ENCODE measurements at places on chromosomes 5 and 9.

DNA sequence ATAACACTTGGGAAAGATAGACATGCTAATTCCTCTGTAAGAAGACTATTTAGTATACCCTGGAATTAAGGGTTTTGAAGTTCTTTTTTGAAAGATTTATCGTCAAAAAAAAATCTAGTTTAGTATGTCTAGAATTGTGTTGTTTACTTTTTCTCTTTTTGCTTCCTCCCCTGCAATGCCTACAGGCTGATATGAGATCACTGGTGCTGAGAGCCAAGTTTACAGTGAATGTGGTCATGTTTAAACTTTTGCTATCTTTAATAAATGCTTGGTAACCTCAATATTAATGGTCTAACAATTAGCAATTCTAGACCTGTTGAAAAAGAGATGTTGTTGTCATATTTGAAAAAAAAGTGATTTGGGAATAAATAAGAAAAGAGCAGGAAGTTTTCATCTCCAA lies 86.1 kb downstream of the CWC27 start:
- no peak for DNase-seq

- DNase-seq = peak; percentile 45
Measured at GRCh38 chr9:33506626-33507370, 17.3 kb upstream of the ANKRD18B start.

GRCh38 chr9:77946296-77946695 lies 85.3 kb downstream of the GNAQ start:
- no peak for DNase-seq

DNA sequence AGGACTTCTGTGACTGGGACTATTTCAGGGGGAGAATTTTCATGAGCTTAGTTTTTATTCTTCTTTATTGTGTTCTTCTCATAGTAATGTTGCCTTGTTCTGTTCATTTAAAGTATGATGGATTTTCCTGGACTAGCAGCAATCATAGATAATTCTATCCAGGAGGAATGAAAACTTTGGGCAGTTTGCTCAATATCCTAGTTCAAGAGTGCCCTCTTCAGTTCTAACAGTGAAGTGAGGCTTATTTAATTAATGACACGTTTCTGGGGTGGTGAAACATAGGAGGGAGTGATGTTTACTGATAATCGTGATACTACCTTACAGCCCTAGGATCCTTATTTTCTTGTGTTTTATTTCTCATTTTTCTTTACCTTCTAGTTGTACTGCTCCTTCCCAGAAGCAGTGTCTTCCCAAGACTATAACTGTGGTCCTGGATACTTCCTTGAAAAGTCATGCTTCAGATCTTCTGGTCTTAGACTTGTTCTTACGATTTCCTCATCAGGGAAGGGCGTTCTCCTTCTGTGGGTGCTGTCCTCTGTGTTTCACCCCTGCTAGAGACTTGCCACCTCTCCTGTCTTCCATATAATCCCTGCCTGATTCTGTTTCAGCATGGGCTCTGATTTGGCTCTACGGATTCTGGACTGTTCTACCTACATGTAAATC lies 57.4 kb downstream of the CFAP95 start:
- DNase-seq = peak; percentile 70

GRCh38 chr9:105968811-105969466 lies 274.6 kb downstream of the TMEM38B start:
- no peak for DNase-seq

DNA sequence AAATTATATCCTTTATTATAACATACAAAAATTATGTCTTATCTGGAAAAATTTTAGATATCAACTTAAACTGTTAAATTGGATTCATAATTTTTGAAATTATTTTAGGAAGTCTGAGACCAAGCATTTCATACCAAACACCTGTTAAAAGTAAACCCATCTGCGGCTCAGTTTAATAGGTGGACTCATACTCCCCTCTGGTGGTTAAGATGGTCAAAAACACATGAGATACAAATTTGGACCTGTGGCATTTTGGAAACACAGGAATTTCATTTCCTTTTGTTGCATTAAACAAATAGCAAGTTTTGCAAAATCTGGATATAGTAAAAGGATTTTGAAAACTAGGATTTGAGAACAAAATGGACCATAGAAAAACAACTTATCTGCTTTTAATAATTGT lies 53.7 kb downstream of the RGMB start:
- peak; percentile 69 for DNase-seq

DNA sequence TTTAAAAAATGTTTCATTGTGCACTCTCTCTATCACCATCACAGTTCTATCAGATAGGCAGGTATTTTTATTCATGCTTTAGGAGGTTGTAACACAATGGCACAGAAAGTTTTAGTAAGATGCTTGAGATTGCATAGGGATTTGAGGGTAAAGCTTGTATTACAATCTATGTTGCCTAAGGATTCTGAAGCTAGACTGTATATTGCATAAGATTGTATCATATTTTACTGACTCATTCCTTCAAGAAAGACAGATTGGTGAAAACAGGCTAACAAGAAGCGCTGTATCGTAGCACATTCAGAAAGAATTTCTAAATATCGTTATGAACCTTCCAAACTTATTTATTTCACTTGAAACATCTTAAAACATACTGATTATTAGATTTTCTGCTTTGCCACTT lies 577.7 kb downstream of the EBF1 start:
- no peak for DNase-seq

- peak; percentile 66 for DNase-seq
Measured at GRCh38 chr9:121637713-121638220, 13.7 kb upstream of the DAB2IP start.

- no peak for DNase-seq
Measured at GRCh38 chr5:19745247-19745646, 242.8 kb downstream of the CDH18 start.

DNA sequence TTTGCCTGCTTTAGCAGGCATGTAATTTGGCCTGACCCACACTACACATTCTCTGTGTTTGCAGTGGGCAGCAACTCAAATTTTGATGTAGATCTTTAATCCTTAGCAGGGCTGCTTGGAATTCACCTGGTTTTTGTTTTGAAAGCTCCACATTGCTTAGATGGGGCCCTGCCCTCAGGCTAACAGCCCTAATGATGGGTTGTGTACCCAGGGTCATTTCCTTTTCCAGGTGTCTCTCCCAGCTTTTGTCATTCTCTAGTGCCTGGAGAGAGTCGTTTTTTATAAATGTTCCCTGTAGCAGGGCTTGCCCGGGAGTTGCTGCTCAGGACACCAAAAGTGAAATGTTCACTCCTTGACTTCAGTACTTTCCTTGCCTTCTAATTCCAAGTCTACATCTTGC lies 126.3 kb downstream of the TRIO start:
- no peak for DNase-seq

All from DMS53 (cell line).